ENCODE measurements at places on chromosomes 4 and X. TPM values are rescaled to one million over a fixed set of nuclear protein-coding genes. Genes with fewer than 3 reads are reported as not detected.

The DKK2 gene
- 0.49 TPM for total RNA-seq

The IBSP gene
- total RNA-seq = not detected

The TCEAL1 gene
- total RNA-seq = 11.4 TPM

The MAMLD1 gene
- total RNA-seq = 0.40 TPM

The RENBP gene
- 0.23 TPM for total RNA-seq

The EPGN gene
- not detected for total RNA-seq

The RHOXF1 gene
- not detected for total RNA-seq

The GDI1 gene
- total RNA-seq = 121 TPM

The GPRIN3 gene
- total RNA-seq = 0.27 TPM

The ADH7 gene
- total RNA-seq = not detected

Data from A375 (cell line).